ENCODE measurements at places on chromosomes 4 and X. TPM values are rescaled to one million over a fixed set of nuclear protein-coding genes. Genes with fewer than 3 reads are reported as not detected.

The SLC9A6 gene
- polyA plus RNA-seq = 5.6 TPM

- DNase-seq = no peak
These were observed 3.1 kb downstream of the PHEX start for GRCh38 chrX:22035236-22035635.

DNA sequence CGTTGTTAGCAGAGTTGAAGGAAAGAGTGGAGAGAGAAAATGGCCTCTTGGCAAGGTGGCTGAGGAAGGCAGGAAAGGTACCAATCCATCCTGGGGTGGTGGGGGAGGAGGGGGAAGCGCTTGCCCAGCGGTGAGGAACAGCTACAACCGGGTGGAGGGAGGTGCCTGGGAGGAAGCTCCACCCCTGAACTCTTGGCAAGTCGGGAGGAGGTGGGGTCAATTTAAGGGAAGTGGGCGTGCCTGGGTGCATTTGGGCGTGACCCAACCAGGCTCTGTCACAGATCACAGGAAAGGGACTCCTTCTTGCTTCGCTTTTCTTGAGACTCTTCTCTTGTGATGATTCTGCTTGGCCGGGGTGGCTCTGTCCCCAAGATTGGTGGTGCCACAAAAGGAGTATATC, 41.7 kb downstream of the BCORL1 start:
- peak; percentile 80 for DNase-seq

DNA sequence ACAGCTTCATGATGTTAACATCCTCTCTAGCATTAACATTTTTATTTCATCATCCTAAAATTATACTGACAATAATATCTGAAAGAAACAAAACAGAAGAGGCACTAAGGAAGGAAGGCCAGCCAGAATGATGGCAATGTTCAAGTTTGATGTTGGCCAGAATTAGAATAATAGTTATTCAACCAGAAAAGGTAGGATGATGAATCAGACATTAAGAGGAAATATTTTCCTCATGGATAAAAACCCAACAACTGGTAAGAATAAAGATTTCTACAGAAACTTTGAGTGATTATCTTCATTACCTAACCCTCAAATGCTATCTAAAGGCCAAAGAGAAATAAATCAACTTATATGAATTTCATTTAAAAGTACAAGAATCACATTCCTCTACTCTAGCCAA, 105.2 kb downstream of the PDE5A start:
- no peak for DNase-seq

GRCh38 chrX:23263892-23264291, 70.8 kb upstream of the PTCHD1 start:
- DNase-seq = no peak
